ENCODE measurements at places on chromosomes 12 and 14. TPM values are rescaled to one million over a fixed set of nuclear protein-coding genes. Genes with fewer than 3 reads are reported as not detected.

The INSM2 gene
- not detected for total RNA-seq

The PRKD1 gene
- 0.30 TPM for total RNA-seq

The SCN8A gene
- 0.11 TPM for total RNA-seq

The GALNT16 gene
- total RNA-seq: 0.11 TPM

The PPFIA2 gene
- 2.3 TPM for total RNA-seq

The LRTM2 gene
- not detected for total RNA-seq

The HCAR2 gene
- 20.2 TPM for total RNA-seq

The CHD8 gene
- total RNA-seq: 43.8 TPM

The MIPOL1 gene
- total RNA-seq: 8.3 TPM

The DPF3 gene
- total RNA-seq: not detected

The COX8C gene
- not detected for total RNA-seq

The GPRC5D gene
- not detected for total RNA-seq

The TAS2R46 gene
- total RNA-seq: 3.0 TPM

Measured in esophagus squamous epithelium (tissue), 5 donors.